ENCODE measurements at places on chromosomes 16 and 17. TPM values are rescaled to one million over a fixed set of nuclear protein-coding genes. Genes with fewer than 3 reads are reported as not detected.

Gene SNAI3
- 0.09 TPM for total RNA-seq

Gene CD79B
- total RNA-seq, result 1.1 TPM

Gene PPP1R27
- total RNA-seq, result not detected

Gene SRP68
- 31.9 TPM for total RNA-seq

Gene DNAJA3
- 43.5 TPM for total RNA-seq

Gene ABCA6
- total RNA-seq, result 11.1 TPM

Gene BRIP1
- 6.4 TPM for total RNA-seq

Gene SBK1
- 0.09 TPM for total RNA-seq

Gene ADCY9
- total RNA-seq, result 4.9 TPM

Gene PGP
- 16.6 TPM for total RNA-seq

Gene SKAP1
- not detected for total RNA-seq

Gene CCDC144A
- 27.3 TPM for total RNA-seq

Gene WIPF2
- 7.8 TPM for total RNA-seq

Gene RNF227
- total RNA-seq, result 0.99 TPM

Gene PROCA1
- total RNA-seq, result 0.81 TPM

Gene KRT32
- total RNA-seq, result not detected

Gene RANBP10
- total RNA-seq, result 4.6 TPM

Gene CDH11
- total RNA-seq, result 91.9 TPM

Gene COA3
- 53.3 TPM for total RNA-seq

Gene LHX1
- not detected for total RNA-seq

Gene FZD2
- 1.7 TPM for total RNA-seq

Gene HOXB1
- not detected for total RNA-seq

Gene MAPT
- total RNA-seq, result 0.09 TPM

Gene RGS11
- 1.9 TPM for total RNA-seq

Gene MYO15A
- not detected for total RNA-seq

Gene NXPH3
- 0.63 TPM for total RNA-seq

Gene TNFRSF13B
- total RNA-seq, result not detected

Gene PERCC1
- total RNA-seq, result not detected

All from endothelial cell of coronary artery (primary cell).